Heart left ventricle (tissue), 16 donors: ENCODE measurements at places on chromosomes 2 and 18. TPM values are rescaled to one million over a fixed set of nuclear protein-coding genes. Genes with fewer than 3 reads are reported as not detected.

Gene AGXT
- total RNA-seq = not detected

Gene HOXD3
- 0.42 TPM for total RNA-seq

Gene TSPYL6
- not detected for total RNA-seq

Gene CNDP1
- total RNA-seq = not detected

Gene ONECUT2
- total RNA-seq = not detected

Gene EMX1
- not detected for total RNA-seq

Gene CCL20
- total RNA-seq = not detected

Gene INHA
- total RNA-seq = 2.4 TPM

Gene HOXD9
- total RNA-seq = not detected

Gene PLB1
- 5.5 TPM for total RNA-seq

Gene KIAA2012
- not detected for total RNA-seq

Gene ADAM23
- 71.3 TPM for total RNA-seq
